Stimulated activated CD8-positive, alpha-beta memory T cell treated with anti-CD3 and anti-CD28 coated beads, Interleukin-12 subunit alpha, Interleukin-12 subunit beta, amount 100 ng/mL, for 4 hours (primary cell): ENCODE measurements at places on chromosomes 6 and 20.

GRCh38 chr6:7421066-7421465 lies 31.5 kb downstream of the RIOK1 start:
- no peak for DNase-seq

DNA sequence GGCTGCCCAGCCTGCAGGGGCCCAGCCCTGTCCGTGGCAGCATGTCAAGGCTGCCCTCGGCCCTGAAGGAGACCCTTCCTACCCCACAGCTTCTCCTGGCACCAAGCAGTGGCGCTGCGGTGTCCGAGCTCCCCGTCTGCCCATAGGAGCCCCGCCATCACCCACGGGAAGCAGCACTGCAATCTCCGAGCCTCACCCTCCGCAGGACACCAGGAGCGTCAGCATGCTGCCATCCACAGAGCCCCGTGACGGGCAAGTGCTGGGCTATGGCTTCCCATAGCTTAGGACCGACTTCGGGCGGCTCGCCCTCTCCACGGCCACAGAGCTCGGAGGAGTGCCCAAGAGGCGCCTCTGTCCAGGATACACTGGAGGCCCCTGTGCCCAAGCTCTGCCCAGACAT lies 25.1 kb downstream of the YTHDF1 start:
- no peak for DNase-seq

GRCh38 chr20:21396599-21397340 lies 556 bp downstream of the NKX2-4 start:
- DNase-seq: no peak

- no peak for DNase-seq
Measured at GRCh38 chr20:46931699-46932098, 37.1 kb downstream of the EYA2 start.

GRCh38 chr6:141675957-141676356 lies 456.8 kb upstream of the GJE1 start:
- no peak for DNase-seq

- DNase-seq: no peak
Measured at GRCh38 chr6:157570104-157570503, 189.1 kb downstream of the ZDHHC14 start.

- DNase-seq: no peak
Measured at GRCh38 chr6:119974430-119975159, 625.0 kb upstream of the MAN1A1 start.

GRCh38 chr20:9927224-9927623 lies 88.3 kb upstream of the PAK5 start:
- no peak for DNase-seq
